ENCODE measurements at places on chromosomes 2 and 18.

DNA sequence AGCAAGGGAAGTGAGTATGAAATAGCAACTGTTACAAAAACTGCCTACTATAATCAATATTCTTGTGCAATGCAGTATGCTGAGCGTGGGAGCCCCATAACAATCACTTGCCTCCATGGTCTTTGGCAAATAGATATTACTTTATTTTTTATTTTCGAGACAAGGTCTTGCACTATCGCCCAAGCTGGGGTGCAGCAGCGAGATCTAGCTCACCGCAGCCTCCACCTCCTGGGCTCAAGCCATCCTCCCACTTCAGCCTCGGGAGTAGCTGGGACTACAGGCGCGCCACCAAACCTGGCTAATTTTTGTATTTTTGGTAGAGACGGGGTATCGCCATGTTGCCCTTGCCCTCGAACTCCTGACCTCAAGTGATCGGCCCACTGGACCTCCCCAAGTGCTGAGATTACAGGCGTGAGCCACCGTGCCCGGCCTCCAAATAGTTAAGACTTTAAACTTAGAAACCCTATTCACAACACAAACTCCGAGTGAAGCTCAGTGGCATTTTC is 1.2 kb upstream of the CCNT2 start:
- DNase-seq = no peak

- no peak for DNase-seq
Observed at GRCh38 chr2:53210538-53210937, 557.1 kb upstream of the CHAC2 start.

DNA sequence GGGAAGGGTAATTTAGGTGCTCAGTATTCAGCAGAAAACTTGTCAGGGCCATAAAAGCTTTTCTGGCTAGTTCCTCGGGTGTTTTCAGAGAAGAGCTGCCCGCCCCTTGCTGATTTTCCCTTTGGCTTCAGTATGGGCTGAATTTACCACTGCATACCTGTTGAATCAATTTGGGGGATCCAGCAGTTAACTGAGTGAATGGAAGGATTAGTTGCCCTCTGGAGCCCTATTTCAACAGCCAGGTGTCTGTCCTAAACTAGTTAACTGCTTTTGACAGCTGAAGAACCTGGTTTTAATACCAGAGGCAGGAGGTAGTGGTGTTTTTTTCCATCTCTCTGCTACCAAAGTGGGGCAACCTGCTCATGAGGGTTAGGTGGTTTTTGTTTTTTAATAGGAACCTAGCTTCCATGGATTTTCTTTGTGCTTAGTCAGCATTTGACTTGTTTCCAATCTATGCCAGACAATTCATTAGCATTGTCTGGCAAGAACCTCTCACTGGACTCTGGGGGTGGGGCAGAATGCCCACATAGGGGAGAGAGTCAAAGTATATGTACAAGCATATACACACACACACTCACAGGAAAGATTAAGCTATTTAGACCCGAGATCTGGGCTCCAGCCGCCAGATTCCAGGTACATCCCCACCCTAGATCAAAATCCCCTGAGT is 166.5 kb upstream of the SIX3 start:
- DNase-seq = no peak

DNA sequence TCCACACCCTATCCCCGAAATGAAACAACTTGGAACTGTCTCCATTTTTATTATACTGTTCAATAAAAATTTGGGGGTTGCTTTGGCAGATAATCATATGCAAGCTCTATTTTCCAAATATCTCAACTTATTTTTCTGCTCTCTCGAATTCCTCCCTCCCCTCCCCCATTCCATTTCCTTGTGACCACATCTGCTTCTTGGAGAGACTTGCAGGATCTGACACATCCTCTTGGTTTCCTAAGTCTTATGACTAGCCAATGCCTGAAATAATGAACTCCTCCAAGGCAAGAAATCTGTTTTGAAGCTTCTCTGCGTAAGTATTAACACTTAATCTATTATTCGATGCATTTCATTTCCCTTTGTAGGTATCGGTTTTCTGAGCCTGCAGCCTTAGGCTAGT is 16.1 kb downstream of the TGIF1 start:
- no peak for DNase-seq

- no peak for DNase-seq
Observed at GRCh38 chr18:30044496-30044895, 998.0 kb downstream of the DSC3 start.

DNA sequence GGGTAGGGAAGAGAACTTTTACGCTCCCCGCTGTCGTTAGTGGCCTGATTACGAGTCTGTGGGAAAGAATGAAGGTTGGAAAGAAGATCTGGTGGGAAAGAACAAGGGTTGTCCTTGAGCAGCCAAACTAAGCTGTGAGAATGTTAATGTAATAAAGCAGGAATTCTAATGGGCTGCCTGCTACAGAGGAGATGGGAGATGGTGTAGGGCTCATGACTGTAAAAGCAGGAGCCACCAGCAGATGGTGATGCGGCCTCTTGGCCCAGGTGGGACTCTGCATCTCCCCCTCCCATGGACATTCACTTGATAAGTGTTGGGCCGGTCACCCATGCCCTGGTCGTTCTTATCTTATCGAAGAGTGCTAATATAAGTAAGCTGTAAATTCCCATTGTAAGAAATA is 150.0 kb downstream of the NEDD4L start:
- DNase-seq = peak; percentile 36

GRCh38 chr18:79883461-79884293 is 67.8 kb downstream of the SLC66A2 start:
- no peak for DNase-seq

DNA sequence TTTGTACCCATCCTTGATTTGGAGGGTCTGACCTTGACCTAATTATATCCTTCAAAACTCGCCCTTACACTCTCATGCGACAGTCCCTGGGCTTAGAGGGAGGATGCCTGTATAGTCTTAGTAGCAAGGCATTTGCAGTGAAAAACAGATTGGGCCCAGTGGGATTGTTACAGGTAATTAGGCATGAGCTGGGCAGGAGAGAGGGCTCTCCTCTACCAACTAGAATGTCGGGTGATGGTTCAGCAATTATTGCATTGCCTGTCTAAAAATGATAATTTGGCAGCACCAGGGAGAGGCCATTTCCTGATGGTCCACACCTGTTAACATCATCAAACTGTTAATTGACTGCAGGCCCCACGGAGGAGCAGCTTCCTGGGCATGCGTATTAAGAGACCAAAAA is 32.4 kb downstream of the COMMD1 start:
- DNase-seq = no peak

GRCh38 chr2:31778153-31778552 is 197.4 kb upstream of the SRD5A2 start:
- no peak for DNase-seq

Data from lung microvascular endothelial cell (primary cell).